Amniotic stem cell (primary cell): ENCODE measurements at places on chromosomes 5 and 9.

DNA sequence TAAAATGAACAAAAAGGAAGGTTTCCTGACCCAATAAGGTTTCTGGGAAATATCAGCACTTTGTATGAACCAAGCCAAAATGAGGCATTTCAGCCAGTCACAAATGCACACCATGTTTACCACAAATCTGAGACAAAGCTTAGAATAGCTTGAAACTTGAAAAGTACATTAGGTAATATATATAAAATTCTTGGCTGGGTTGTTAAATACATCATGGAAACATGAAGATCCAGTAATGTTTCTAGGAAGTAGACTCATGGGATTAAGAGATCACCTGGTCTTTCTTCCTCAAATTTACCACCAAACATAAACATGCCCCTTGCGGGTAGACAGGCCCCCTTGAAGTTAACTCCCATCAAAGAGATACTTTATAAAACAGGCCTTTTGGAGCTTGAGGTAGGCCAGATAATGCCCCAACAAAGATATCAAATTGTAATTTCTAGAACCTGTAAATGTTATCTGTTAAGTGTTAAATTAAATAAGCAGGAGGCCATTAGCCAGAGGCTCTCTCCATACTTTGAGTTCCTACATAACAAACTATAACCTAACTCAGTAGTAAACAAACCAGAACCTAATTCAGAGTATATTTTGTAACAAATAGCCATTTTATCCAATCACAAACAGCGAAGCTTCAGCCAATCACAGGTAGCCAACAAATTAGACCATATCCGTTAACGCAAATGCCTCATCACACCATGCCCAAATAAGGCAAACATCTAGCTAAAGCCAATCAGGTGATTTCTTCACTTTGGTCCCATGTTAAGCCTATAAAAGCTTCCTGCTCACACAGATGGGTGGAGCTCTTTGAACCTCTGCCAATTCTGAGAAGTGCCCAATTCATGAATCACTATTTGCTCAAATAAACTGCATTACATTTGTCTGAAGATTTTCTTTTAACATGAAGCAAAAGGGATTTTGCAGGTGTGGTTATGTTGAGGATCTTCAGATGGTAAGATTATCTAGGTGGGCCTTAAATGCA lies 127.9 kb upstream of the TARS1 start:
- DNase-seq, result peak; percentile 56

GRCh38 chr9:109017061-109017460 lies 3.8 kb upstream of the CTNNAL1 start:
- DNase-seq, result no peak

DNA sequence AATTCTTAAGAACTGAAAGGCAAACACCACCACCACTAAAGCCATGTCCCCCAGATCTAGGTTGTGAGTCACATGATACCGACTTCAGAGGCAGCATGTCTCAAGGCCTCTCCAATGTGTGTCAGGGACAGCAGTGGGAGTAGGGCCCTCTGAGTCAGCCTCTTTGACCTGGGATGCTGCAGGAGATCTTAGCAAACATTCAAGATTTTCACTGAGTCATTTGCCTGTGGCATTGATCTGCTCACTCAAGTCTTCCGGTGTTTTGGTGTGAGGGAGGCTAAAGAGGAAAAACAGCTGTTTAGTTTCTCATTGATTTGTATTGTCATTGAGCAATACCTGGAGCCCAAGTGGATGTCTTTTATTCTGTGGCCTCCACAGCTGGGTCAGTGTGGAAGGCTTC lies 36.1 kb downstream of the TMC1 start:
- DNase-seq, result peak; percentile 71

- no peak for DNase-seq
Measured at GRCh38 chr5:167626341-167627123, 664.9 kb upstream of the WWC1 start.

DNA sequence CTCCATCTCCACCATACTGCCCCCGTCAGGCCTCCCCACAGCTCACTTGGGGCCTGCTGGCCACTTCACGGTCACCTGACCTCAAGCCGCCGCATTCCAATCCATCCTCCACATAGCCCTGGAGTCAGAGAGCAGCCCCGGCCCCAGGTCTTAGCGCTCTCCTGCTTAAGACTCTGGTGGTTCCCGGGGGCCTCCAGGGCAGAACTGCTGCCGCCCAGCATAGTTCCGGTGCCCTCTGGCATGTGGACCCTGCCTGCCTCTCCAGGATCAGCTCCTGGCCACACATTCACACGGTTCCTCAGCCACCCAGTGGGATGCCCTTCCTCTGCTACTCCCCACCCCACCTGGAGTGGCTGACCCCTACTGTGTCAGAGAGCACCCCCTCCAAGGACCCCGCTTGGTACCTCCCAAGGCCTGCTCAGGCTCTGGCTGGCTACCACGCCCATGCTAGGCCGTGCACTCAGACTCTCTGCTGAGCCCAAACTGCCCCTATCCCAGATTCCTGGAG lies 8.7 kb downstream of the PHYKPL start:
- no peak for DNase-seq

- DNase-seq, result no peak
Measured at GRCh38 chr5:132473668-132474067, 16.9 kb downstream of the IRF1 start.

DNA sequence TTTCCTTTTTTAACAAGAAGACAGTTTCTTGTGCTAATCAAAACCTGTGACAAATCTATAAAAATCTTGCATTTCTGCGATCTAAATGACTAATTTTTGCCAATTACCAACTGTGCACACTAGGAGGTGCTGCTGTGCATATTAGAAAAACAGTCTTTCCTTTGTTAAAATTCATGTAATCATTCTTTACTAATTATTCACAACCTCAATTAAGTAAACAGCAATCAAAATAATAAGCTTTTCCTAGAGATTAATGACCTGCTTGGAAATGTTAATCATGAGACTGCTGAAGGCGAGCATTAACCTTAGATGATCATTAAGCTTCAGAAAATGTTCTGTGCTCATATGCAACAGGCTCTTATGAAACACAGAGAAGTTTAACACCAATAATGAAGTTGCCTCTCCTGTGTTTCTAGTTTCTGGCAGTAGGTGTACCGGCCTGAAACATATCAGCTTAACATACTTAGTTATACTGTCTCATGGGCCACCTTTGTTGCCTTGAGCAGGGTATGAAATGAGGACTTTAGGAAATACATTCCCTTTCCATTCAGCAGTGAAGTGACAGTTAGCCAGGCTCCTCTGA lies 17.7 kb downstream of the RFESD start:
- no peak for DNase-seq

GRCh38 chr5:171914726-171915338 lies 91.6 kb downstream of the FBXW11 start:
- DNase-seq, result no peak

GRCh38 chr9:3962496-3962895 lies 337.4 kb downstream of the GLIS3 start:
- DNase-seq, result no peak

DNA sequence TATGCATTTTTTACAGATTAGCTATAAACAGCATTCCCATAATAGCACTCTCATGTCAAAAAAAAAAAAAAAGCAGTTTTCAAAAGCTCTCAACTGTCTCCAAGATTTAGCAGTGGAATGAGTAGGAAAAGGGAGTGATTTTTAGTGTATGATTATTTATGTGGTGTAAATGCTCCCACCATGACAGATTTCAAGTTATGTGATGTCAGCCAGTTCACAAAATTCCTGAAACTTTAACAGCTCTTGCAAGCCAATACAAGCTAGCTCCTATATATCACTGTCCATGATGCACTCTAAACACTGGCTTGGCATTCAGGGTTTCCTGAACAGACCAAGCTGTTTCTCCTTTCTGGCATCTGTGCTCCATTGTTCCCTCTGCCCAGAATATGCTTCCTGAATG lies 7.9 kb upstream of the ANKDD1B start:
- no peak for DNase-seq

GRCh38 chr5:1118231-1118698 lies 6.4 kb upstream of the SLC12A7 start:
- DNase-seq, result no peak

- DNase-seq, result no peak
Measured at GRCh38 chr5:15887093-15887492, 292.5 kb downstream of the MARCHF11 start.

GRCh38 chr9:105178076-105178475 lies 66.4 kb upstream of the SLC44A1 start:
- DNase-seq, result no peak

GRCh38 chr9:70218767-70219166 lies 40.0 kb upstream of the SMC5 start:
- peak; percentile 54 for DNase-seq

DNA sequence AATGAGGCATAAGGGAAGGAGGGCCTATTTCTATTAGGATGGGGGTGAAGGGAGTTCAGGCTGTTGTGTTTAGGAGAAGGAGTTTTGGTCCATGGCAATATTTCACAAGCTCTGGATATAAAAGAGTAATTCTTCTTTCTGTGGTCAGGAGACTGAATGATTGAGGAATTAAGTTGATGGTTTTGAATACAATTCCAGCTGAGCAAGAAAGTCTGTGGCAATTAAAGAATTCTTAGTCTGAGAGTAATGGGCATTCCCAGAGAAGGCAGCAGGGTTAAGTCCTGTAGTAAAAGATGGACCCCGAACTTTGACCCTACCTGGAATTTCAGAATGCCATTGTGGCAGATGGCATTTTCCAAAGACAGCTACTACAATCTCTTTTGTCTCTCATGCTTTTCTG lies 202.6 kb downstream of the TLE4 start:
- DNase-seq, result no peak

- peak; percentile 2 for DNase-seq
Measured at GRCh38 chr9:83199240-83199639, 136.3 kb upstream of the RASEF start.

DNA sequence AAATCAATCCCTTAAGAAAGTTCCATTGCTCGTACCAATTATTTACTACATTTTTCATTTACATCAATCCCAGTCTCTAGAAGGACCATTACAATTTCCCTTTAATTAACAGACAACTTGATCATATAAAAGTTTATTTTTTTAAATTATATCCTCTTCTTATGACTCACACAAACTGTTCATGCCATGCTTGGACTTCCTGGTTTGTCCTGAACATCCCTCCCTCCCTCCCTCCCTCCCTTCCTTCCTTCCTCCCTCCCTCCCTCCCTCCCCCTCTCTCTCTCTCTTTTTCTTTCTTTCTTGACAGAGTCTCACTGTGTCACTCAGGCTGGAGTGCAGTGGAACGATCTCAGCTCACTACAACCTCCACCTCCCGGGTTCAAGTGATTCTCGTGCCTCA lies 11.6 kb upstream of the CLTB start:
- DNase-seq, result no peak

GRCh38 chr5:126818736-126819135 lies 41.8 kb downstream of the LMNB1 start:
- no peak for DNase-seq

- DNase-seq, result no peak
Measured at GRCh38 chr5:96930058-96930457, 5.8 kb upstream of the LNPEP start.

- no peak for DNase-seq
Measured at GRCh38 chr9:128442150-128442549, 13.7 kb upstream of the ODF2 start.

- DNase-seq, result no peak
Measured at GRCh38 chr5:15103130-15103529, 231.6 kb upstream of the ANKH start.

GRCh38 chr9:114025196-114025753 lies 52.8 kb downstream of the AMBP start:
- no peak for DNase-seq

- DNase-seq, result no peak
Measured at GRCh38 chr9:81150016-81150625, 539.2 kb downstream of the TLE1 start.

GRCh38 chr9:28699632-28700031 lies 1126.4 kb upstream of the C9orf72 start:
- DNase-seq, result no peak

DNA sequence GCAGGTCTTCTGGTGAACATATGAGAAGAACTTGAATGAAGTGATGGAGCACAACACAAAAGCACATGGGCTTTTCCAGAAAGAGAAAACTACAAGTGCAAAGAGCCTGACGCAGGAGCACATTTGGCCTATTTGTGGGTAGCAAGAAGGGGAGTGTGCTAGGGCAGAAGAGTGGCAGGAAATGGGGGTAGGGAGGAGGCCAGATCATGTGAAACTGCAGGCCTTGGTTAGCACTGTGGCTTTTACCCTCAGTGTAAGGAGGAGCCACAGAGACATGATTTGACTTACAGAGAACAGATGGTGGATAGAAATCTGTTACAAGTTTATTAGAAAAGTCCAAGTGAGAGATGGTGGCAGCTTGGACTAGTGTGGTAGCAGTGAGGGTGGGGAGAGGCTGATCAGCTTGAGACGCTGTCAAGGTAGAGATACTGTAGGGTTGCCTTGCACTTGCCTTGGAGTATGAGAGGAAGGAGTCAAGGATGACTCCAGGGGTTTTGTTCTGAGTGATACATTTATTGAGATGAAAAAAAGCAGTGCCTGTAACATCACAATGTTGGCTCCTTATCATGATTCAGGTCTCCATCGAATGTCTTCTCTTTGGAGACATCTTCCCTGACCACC lies 126.7 kb downstream of the PPP2R2B start:
- DNase-seq, result no peak

GRCh38 chr5:27234916-27235315 lies 196.5 kb upstream of the CDH9 start:
- no peak for DNase-seq

GRCh38 chr5:56154732-56155484 lies 78.2 kb downstream of the ANKRD55 start:
- DNase-seq, result no peak

DNA sequence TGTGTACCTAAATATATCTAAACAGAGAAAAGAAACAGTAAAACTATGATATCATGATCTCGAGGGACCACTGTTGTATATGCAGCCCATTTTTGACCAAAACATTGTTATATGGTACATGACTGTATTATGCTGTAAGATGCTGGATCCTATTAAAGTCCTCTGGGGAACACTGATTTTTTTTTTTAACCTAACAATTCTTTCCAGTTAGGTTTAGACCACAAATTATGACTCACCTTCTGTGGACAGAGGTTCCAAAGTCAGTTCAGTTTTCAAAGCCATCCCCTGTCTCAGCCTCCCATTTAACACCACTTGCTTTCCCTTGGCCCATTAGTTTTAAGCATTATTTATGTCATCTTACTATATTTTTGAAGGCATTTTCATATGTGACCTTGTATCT lies 27.1 kb downstream of the TRMO start:
- DNase-seq, result no peak

- DNase-seq, result no peak
Measured at GRCh38 chr5:67809589-67809988, 406.0 kb upstream of the PIK3R1 start.

DNA sequence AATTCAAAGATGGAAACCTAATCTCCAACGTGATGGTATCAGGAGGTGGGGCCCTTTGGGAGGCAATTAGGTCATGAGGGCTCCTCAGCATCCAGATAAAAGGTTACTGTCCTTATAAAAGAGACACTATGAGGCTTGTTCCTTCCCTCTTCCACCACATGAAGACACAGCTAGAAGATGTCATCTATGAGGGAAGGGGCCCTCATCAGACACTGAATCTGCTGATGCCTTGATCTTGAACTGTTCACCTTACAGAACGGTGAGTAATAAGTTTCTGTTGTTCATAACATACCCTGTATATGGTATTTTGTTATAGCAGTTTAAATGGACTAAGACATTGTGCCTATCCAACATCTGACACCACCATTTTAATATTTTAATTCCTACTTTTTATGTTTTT lies 19.7 kb upstream of the CCNH start:
- no peak for DNase-seq
